Lower lobe of right lung (tissue), 2 donors: ENCODE measurements at places on chromosomes 11 and 22. TPM values are rescaled to one million over a fixed set of nuclear protein-coding genes. Genes with fewer than 3 reads are reported as not detected.

MYBPC3 gene
- 0.86 TPM for total RNA-seq

- no peak for DNase-seq
These were observed 27.3 kb upstream of the KRTAP5-6 start for GRCh38 chr11:1669546-1670218.

DNA sequence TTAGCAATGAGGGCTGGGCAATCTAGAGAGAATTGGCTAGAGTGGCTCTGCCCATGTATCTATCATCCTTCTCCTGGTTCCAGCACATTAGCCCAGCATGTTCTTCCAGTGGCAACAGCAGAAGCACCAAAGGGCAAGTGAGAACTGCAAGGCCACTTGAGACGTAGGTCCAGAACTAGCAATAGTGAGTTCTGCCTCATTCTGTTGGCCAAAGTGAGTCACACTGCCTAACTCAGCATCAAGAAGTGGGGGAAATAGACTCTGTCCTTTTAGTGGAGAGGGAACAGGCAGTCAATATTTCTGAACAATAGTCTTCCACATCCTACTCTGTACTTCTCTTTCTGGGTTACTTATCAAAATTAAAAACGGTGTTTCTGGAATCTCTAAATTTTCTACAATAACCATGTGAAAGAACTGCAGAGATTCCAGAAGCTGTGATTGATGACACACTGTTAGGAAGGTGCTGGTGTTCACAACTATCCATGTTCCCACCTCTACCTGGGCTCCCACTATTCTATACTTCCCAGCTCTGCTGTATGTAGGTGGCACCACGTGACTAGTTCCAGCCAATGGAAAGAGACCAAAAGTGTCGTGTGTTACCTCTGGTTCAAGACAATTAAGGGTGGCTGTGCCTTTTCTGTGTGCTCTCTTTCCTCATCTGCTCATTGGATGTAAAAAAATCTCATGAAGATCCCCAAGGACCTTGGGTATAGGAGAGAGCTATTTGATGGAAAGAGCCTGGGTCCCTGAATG lies 23.4 kb upstream of the GRK3 start:
- no peak for DNase-seq

- no peak for DNase-seq
These were observed 14.6 kb upstream of the VWCE start for GRCh38 chr11:61309739-61310138.

DNA sequence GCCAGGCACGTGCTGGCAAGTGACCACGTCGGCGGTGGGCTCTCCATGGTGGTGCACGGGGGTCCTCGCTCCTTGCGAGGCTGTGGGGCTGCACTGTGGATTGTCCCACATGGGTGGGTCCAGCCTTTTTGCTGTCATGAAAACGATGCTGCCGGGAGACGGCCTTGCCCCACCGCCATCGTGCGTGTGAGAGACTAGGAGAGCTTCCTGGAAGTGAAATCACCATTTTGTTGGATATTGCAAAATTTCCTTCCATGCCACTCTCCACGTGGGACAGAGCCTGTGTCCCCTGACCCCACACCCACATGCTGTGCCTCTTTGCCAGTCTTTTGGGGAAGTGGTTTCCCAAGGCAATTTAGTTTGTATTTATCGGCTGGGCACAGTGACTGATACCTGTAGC lies 18.2 kb upstream of the GRAMD4 start:
- DNase-seq, result peak; percentile 72

DNA sequence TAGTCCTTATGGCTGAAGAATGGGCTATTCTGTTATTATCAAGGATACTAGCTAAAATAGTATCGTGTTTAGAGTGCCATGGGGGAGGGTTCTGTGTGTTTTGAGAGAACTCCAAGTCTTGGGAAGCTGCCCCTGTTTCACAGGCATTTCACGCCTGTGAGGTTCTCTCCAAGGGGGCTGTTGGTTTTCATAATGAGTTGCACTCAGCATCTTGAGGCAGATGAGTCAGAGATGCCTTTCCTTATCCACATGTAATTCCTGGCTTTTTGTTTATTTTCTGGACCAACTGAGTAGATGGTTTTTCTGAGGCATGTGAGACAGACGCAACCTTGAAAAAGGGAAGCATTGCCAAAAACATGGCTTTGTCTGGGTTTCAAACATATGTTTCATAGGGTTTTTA lies 203.7 kb downstream of the ARHGAP42 start:
- no peak for DNase-seq

DNA sequence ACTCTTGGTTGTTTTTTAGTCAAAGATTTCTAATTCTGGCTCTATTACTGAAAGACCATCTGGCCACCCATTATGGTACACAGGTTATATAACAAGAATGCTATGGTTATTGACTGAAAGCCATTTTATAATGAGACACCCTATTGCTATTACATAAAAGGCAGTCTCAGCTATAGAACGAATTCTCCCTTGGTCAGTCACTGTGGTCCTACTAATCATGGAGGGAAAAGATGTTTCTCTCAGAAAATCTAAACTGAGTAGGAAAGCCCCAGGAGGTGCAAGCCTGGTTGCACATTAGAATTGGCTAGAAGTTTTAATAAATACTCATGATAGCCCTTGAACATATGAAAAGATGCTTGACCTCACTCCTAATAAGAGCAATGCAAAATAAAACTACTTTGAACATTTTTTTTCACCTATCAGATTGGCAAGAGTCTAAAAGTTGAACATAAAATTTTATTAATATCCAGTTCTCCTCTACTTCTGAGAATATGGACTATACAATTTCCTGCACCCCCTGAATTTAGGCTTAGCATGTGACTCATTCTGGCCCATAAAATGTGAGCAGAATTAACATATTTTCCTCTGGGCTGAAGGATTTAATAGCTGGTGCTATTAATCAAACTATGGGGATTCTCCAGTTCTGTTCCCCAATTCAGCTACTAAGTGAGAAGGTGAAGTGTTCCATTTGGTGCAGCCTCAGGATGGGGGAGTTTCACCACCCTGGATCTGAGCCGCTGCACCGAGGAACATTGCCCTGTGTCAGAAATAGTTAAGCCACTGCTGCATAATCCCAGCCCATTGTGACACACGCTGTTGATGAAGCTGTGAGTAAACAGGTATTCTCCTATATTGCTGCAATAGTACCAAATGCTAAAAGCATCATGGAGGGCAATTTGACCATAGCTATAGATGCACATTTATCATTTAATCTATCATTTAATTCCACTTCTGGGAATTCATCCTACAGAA lies 11.5 kb upstream of the CRKL start:
- no peak for DNase-seq

GRCh38 chr11:123674297-123674696 lies 19.9 kb upstream of the SCN3B start:
- DNase-seq, result no peak

- DNase-seq, result no peak
These were observed 5.1 kb downstream of the CHEK2 start for GRCh38 chr22:28736301-28737155.

DNA sequence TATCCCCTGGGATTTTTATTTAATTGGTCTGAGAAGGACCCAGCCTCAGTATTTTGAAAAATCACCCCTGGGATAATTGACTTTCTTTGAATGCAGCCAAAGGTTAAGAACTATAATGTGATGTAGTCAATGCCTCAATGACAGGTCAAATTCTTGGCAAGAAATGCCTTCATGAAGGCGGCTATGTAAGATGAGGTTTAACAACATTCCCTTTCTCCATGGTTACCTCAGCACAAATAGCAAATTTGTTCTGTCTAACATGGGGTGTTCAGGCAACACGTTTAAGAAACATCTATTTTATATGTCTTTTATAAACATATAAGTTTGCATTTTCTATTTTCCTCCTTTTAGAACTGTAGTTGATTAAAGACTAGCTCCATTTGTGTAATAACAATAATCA lies 5.3 kb downstream of the SLN start:
- DNase-seq, result no peak

DNA sequence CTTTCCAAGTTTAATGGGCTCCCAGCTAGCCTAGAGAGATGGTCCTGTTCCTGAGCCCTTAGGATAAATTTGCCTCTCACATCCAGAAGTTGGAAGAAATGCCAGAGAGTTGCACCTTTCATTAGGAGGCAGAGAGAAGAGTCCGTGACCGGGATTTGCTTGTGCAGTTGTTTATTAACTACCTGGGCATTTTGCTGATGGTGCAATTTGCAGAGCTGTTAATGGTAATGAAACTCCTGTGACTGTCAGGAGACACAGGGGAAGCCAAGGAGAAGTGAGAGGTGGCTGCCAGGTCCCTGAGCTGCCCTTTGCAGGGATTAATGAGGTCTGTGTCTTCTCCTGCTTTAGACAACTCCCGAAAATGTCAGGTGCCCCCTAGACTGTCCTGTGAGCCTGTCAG lies 69.1 kb upstream of the B3GAT1 start:
- no peak for DNase-seq

DNA sequence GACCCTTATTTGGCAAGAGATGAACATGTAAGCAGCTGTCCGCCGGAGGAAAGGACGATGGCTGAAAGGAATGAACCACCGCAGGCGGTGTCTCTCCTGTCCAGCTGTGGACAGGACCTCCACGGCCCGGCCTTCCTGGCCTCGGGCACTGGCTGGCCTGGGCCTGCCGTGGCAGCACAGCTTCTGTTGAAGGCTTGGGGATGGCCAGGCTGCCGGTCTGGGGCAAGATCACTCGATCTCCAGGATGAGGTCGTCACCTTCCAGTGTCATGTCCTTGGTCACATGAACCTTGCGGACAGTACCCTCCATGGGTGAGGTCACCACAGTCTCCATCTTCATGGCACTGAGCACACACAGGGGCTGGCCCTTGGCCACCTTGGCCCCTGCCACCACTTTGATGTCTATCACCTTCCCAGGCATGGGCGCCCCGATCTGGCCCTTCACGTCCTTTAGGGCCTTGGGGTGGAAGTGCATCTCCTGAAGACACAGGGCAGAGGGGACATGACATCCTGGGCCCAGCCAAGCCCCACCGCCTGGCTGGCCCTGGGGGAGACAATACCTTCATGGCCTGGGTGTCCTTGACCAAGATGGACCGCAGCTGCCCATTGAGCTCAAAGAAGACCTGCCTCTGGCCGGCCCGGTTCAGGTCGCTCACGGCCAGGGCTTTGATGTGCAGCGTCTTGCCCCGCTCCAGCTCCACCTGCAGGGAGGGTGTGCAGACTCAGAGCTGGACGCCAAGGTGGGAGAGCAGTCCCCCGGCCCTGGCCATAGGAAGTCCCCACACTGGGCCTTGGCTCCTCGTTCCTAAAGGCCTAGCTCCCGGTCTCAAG lies 5.6 kb downstream of the RCE1 start:
- DNase-seq, result no peak

GRCh38 chr11:47400768-47401279 lies 7.6 kb upstream of the SLC39A13 start:
- DNase-seq, result no peak
